ENCODE measurements at places on chromosomes 12 and 14.

- DNase-seq: no peak
Observed at GRCh38 chr14:60197629-60198303, 32.6 kb upstream of the DHRS7 start.

DNA sequence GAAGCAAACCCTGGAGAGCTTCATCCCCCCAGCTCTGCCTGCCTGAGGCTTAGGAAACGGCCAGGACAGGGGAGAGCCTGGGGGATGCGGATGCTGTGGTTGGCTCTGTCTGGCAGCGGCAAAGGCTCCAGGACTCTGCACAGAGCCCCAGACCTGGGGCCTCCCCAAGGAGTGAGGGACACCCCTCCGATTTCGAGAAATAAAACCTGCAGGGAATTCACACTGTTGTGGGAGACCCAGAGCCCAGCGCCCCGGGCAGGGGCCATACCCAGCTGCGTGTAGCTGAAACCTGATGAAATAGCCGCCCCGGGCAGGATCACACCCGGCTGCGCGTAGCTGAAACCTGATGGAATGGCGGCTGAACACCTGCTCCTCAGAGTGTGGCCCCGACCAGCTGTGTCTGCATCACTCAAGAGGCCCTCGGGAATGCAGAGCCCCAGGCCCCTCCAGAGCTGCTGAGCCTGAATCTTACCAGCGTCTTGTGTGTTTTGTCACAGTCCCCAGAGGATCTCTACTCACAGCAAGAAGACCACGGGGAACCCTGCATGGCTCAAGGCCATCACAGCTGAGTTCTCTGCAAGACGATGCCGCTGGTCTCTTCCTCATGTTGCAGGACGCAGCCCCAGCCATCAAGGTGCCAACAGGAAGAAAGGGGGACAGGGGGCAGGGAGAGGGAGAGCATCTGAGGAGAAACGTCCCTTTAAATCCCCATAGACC is 46.5 kb upstream of the GALNT9 start:
- DNase-seq: no peak

DNA sequence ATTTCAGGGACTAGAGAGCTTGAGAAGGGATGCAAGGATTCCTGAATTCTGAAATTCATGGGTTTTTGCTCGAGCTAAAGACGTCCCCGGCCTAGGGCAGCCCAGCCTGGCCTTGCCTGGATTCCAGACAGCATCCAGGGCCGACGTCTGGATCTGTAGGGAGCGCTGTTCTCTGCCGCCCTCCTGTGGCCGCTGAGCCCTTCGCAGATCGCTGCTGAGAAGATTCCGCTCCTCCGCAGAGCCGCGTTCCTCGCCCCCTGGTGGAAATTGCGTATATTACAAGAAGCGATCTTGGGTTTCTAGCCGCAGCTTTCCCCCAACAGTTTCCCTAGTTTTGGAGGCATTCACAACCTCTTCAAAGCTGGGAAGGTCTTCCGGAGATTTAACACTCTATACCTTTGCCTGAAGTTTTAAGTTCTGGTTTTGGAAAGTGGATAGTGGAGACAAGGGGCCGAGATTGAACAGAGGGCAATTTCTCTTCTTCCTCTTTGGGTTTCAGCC is 5.1 kb downstream of the CISTR start:
- peak; percentile 80 for DNase-seq

DNA sequence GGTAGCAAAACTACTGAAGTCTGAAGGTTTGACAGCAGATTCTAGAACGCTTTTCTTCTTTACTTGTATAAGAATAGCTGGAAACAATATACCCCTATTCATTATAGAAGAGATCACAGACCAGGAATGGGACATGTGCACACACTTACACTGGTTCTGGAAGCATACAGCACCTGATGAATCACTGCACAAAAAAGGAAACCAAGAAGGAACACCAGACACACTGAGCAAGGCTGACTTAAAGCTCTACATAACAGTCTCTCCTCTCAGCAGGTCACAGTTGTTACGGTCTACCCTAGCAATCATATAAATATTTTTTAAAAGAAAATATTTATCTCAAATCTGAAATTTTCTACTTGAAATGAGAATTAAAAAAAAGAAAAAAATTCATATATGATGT is 13.5 kb downstream of the ATP2B1 start:
- DNase-seq: no peak

DNA sequence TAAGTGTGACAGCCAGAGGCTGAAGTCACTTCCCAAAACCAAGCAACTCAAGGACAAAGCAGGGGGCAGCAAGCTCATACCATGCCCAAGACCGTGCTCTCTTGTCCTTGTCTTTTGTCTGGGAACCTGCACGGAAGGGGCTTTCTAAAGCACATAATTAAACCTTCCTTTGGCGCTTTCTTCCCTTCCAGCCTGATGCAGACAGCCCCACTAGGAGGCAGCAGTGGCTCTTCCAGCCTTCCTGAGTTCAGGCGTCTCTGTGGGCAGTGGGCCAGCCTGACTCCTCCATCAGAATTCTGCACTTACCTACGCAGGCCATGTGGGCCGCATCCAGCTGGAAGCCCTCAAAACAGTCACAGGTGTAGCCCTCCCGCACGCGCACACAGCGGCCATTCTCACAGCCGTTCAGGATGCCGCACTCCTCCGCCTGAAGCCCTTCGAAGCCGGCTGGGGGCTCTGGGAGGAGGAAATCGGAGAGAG is 7.6 kb downstream of the ISCA2 start:
- peak; percentile 48 for DNase-seq

GRCh38 chr12:47766502-47767215 is 6.4 kb upstream of the SLC48A1 start:
- no peak for DNase-seq

GRCh38 chr12:2294651-2295475 is 242.1 kb downstream of the CACNA1C start:
- DNase-seq: no peak

GRCh38 chr14:27916326-27916725 is 850.3 kb upstream of the FOXG1 start:
- DNase-seq: no peak

Data from large intestine (tissue), 12 donors.